Thyroid gland (tissue), 4 donors: ENCODE measurements at places on chromosomes 3 and 15.

DNA sequence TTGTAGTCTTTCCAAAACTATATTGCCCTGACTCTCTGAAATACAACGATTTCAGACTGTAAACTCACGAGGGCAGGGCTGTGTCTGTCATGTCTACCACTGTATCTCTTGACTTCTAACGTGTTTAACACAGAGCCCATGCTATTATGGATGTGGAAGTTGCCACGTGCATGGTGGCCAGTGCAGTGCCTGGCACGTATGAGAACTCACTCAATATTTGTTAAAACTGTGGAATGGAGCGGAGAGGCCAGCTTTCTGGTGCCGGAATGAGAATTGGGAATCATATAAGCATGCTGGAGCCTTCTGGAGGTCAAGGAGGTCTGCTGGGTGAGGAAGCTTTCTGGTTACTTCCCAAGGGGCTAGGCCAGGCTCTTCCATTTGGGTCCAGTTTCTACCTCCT is 220.6 kb upstream of the LYSMD4 start:
- no peaks in the 10 kb centered on the region for H3K27me3 ChIP-seq
- H3K4me3 ChIP-seq, result no peak overlapping the region
- no peaks in the 10 kb centered on the region for H3K36me3 ChIP-seq
- DNase-seq, result no peak
- no peaks in the 10 kb centered on the region for H3K4me1 ChIP-seq

- H3K27me3 ChIP-seq, result no peaks in the 10 kb centered on the region
- no peaks in the 10 kb centered on the region for H3K4me1 ChIP-seq
- no peaks in the 10 kb centered on the region for H3K36me3 ChIP-seq
- H3K27ac ChIP-seq, result no peak overlapping the region
- DNase-seq, result no peak
These were observed 79.1 kb upstream of the FOXB1 start for GRCh38 chr15:59924812-59925522.

- H3K4me3 ChIP-seq, result no peak overlapping the region
- no peak overlapping the region for H3K27ac ChIP-seq
- peaks cover 3% of the 10 kb centered on the region for H3K4me1 ChIP-seq
These were observed 353.9 kb upstream of the TPRG1 start for GRCh38 chr3:188817935-188818269.

GRCh38 chr15:43799945-43800285 is at the start of gene SERINC4:
Gene SERINC4 (minus strand): TSS chr15:43800220. CDS start chr15:43799986, 234 bp downstream.
- peaks cover 20% of the 10 kb centered on the region for H3K4me1 ChIP-seq
- H3K27ac ChIP-seq, result peak within 1 kb of the TSS; percentile 96
- peak within 1 kb of the TSS; percentile 72 for H3K4me3 ChIP-seq
- no peak for DNase-seq

- no peak overlapping the region for H3K27ac ChIP-seq
- no peaks in the 10 kb centered on the region for H3K4me1 ChIP-seq
- DNase-seq, result no peak
These were observed 491.8 kb downstream of the MECOM start for GRCh38 chr3:169171739-169172138.

DNA sequence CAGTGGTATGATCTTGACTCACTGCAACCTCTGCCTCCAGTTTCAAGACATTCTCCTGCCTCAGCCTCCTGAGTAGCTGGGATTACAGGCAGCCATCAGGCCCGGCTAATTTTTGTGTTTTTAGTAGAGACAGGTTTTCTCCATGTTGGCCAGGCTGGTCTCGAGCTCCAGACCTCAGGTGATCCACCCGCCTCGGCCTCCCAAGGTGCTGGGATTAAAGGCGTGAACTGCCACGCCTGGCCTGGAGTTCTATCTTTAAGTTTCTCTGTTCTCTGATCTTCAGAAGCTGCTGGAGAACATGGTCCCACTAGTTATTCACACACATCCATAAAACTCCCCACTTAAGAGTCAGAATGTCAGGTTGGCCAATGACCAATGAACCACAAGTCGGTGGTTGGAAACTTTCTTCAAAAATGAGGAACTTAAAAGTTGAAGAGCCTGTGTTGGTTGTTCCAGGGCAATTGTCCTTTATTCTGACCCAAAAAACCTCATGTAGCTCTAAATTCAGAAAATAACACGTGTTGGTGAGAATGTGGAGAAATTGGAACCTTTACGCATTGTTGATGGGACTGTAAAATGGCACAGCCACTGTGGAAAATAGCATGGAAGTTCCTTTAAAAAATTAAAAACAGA is 55.9 kb upstream of the PIK3CB start:
- DNase-seq, result no peak
- H3K4me1 ChIP-seq, result no peaks in the 10 kb centered on the region
- H3K27me3 ChIP-seq, result no peaks in the 10 kb centered on the region
- no peak overlapping the region for H3K4me3 ChIP-seq
- H3K36me3 ChIP-seq, result no peaks in the 10 kb centered on the region

DNA sequence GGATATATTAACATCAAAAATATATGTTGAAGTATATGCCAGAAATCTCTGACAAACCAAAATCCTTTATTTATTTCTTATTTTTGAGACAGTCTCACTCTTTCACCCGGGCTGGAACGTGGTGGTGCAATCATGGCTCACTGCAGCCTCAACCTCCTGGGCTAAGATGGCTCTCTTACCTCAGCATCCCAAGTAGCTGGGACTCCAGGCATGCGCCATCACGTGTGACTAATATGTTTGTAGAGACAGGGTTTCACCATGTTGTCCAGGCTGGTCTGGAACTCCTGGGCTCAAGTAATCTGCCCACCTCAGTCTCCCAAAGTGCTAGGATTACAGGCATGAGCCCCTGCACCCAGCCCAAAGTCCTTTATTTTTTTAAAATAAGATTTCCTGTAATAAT is 11.9 kb downstream of the FAIM start:
- no peak overlapping the region for H3K4me3 ChIP-seq
- H3K36me3 ChIP-seq, result no peaks in the 10 kb centered on the region
- no peak overlapping the region for H3K27ac ChIP-seq
- no peaks in the 10 kb centered on the region for H3K27me3 ChIP-seq
- no peak for DNase-seq
- peaks cover 7% of the 10 kb centered on the region for H3K4me1 ChIP-seq

DNA sequence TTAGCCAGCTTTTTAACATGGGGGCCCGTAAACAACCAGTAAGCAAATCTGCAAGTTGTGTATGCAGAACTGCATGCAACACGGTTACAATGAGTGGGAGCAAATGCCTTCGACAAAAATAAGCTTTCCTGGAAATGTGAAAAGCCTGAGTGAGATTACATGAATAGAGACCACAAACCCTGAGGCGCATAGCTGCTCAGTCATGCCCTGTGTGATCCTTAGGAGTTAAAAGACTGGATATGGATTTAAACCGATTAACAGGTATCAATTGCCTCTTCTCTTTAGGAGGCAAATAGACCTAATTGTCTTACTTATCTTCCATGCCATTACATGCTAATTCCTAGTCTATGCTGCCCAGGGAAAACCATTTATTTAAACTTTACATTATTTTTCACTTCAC is 810.3 kb downstream of the ROBO1 start:
- H3K36me3 ChIP-seq, result no peaks in the 10 kb centered on the region
- H3K4me3 ChIP-seq, result no peak overlapping the region
- DNase-seq, result no peak
- H3K27me3 ChIP-seq, result no peaks in the 10 kb centered on the region
- no peaks in the 10 kb centered on the region for H3K4me1 ChIP-seq

- no peak overlapping the region for H3K4me3 ChIP-seq
- DNase-seq, result no peak
- H3K36me3 ChIP-seq, result no peaks in the 10 kb centered on the region
- H3K27me3 ChIP-seq, result no peaks in the 10 kb centered on the region
- H3K4me1 ChIP-seq, result no peaks in the 10 kb centered on the region
These were observed 522 bp downstream of the PDZRN3 start for GRCh38 chr3:73624017-73624820.

DNA sequence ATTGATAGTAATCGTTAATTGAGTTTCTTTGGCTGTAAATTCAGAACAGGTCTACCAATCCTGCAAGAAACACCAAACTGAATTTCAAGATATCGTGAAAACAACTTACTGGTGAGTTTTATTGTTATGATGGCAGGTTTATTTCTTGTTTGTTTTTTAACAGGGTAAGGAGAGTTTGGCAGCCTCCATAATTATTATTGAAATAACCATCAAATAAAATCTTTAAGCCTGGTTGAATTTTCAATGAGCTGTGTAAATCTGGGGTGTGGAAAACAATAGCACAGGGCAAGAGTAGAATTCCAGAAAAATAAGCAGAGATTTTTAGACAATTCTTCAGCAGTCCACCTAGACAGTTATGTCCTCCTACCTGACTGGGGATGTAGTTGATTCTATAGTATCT is 196.5 kb downstream of the MECOM start:
- no peak for DNase-seq
- H3K27me3 ChIP-seq, result no peaks in the 10 kb centered on the region
- H3K36me3 ChIP-seq, result no peaks in the 10 kb centered on the region
- H3K4me1 ChIP-seq, result no peaks in the 10 kb centered on the region
- no peak overlapping the region for H3K27ac ChIP-seq

GRCh38 chr3:159804726-159805410 is 183.8 kb upstream of the IL12A start:
- H3K4me3 ChIP-seq, result no peak overlapping the region
- no peak overlapping the region for H3K27ac ChIP-seq
- no peaks in the 10 kb centered on the region for H3K27me3 ChIP-seq
- DNase-seq, result peak; percentile 65
- no peaks in the 10 kb centered on the region for H3K36me3 ChIP-seq

- H3K27ac ChIP-seq, result no peak overlapping the region
- no peak for DNase-seq
- H3K4me1 ChIP-seq, result peaks cover 3% of the 10 kb centered on the region
- H3K27me3 ChIP-seq, result no peaks in the 10 kb centered on the region
- H3K36me3 ChIP-seq, result no peaks in the 10 kb centered on the region
- no peak overlapping the region for H3K4me3 ChIP-seq
These were observed 906.0 kb upstream of the ALCAM start for GRCh38 chr3:104460477-104461406.

DNA sequence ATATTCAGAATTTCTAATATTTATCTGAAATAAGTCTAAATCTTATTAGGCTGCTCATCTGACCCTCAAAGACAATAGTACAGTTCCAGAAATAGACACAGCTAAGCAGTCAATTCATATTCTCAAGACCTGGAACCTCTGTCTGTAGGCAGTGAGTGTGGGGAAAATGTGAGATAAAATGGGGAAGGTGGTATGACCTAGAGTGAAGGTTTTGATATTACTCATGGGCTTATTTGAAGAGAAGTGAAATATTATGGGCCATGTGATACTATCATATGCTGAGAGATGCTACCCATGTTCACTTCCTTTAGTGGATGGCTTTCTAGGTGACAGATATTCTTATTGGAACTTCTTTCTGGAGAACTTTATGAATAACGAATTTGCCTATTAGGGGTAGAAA is 33.5 kb downstream of the TGFBR2 start:
- H3K4me3 ChIP-seq, result no peak overlapping the region
- no peaks in the 10 kb centered on the region for H3K36me3 ChIP-seq
- no peak for DNase-seq
- H3K4me1 ChIP-seq, result peaks cover 27% of the 10 kb centered on the region
- H3K27me3 ChIP-seq, result no peaks in the 10 kb centered on the region
- H3K27ac ChIP-seq, result no peak overlapping the region

- no peaks in the 10 kb centered on the region for H3K27me3 ChIP-seq
- no peaks in the 10 kb centered on the region for H3K4me1 ChIP-seq
- no peak for DNase-seq
- no peak overlapping the region for H3K4me3 ChIP-seq
- H3K27ac ChIP-seq, result no peak overlapping the region
These were observed 21.9 kb upstream of the ALDH1L1 start for GRCh38 chr3:126202276-126202675.

GRCh38 chr3:170562080-170562479 is 23.8 kb downstream of the SLC7A14 start:
- H3K27ac ChIP-seq, result no peak overlapping the region
- no peaks in the 10 kb centered on the region for H3K36me3 ChIP-seq
- H3K27me3 ChIP-seq, result no peaks in the 10 kb centered on the region
- no peaks in the 10 kb centered on the region for H3K4me1 ChIP-seq
- no peak for DNase-seq

- H3K27me3 ChIP-seq, result no peaks in the 10 kb centered on the region
- no peak overlapping the region for H3K4me3 ChIP-seq
- DNase-seq, result no peak
- H3K4me1 ChIP-seq, result no peaks in the 10 kb centered on the region
- no peaks in the 10 kb centered on the region for H3K36me3 ChIP-seq
These were observed 139.4 kb downstream of the FHIT start for GRCh38 chr3:61111825-61112224.

- H3K27ac ChIP-seq, result no peak overlapping the region
- no peak overlapping the region for H3K4me3 ChIP-seq
- H3K27me3 ChIP-seq, result no peaks in the 10 kb centered on the region
These were observed 59.7 kb downstream of the CCDC33 start for GRCh38 chr15:74295800-74296199.

DNA sequence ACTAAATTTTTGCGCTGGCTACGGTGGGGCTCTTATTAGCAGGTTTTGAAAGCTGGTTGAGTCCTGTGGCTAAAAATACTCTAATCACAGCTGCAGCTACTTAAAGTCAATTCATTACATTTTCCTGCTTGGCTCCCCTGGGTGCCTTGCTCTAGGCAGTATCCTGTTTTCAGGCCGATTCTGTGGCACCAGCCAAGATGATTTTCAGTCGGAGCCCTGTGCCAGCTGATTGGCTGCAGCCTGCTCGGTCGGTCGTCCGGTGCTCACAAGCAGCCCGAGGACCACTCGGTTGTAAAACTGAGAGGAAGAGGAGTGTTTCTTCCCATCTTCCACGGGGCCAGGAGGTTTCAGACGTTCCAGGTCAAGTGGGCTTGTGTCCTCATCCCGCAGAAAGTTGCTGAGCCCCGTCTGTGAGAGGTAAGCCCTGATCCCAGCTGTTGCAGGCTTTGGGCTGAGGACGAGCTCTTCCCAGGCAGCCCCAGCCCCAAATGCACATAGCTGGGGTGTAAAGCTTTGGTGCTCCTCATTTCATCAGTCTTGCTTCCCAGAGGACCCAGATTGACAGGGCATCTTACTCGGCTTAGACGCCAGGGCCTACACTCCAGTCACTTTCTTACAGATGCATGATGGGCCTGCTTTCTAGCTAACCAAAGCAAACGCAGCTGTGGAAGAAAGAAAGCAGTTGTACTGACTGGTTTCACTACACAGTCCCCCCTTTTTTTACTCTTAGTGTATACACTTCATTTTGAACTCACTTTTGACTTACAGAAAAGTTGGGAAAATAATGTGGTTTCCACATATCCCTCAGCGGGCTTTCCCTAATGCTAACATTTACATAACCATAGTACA is 15.9 kb downstream of the LYSMD4 start:
- no peak overlapping the region for H3K4me3 ChIP-seq
- no peaks in the 10 kb centered on the region for H3K27me3 ChIP-seq
- H3K4me1 ChIP-seq, result no peaks in the 10 kb centered on the region
- no peak overlapping the region for H3K27ac ChIP-seq
- H3K36me3 ChIP-seq, result peaks cover 4% of the 10 kb centered on the region

GRCh38 chr3:71601811-71602210 is 18.3 kb upstream of the FOXP1 start:
- H3K4me1 ChIP-seq, result no peaks in the 10 kb centered on the region
- no peak overlapping the region for H3K4me3 ChIP-seq
- no peak for DNase-seq
- H3K36me3 ChIP-seq, result no peaks in the 10 kb centered on the region
